ENCODE measurements at places on chromosomes 16 and 17. TPM values are rescaled to one million over a fixed set of nuclear protein-coding genes. Genes with fewer than 3 reads are reported as not detected.

DNA sequence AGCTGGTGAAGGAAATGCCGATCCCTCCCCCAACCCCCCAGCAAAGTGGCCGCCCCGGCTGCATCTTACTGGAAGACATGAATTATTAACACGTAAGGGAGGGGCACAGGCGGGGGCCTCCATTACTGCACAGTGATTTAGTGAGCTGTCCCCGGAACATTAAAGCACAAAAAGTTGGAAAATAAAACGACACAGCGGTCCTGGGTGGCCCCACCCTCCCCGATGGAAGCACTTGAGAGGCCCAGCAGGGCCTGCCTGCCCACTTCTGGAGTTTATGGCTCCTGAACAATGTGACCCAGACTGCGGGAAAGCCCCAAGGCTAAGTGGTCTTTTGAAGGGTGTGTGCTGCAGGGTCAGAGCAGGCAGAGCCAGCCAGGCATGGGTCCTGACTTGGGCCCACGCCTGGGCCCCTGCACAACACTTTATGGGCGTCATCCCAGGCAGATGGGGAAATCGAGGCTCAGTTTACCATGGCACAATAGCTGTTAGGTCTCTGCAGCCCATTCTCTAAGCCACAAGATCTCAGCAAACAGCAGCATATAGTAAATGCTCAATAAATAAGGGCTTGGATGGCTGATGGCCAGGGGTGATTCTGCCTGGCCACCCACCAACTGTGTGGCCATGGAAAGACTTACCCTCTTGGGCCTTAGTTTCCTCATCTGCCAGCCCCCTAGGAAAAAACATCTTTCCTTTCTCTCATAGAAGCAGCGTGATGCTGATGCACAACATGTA is 22.8 kb downstream of the CCDC102A start:
- no peak for DNase-seq

GRCh38 chr17:7720125-7720524 is 2.6 kb downstream of the DNAH2 start:
- no peak for DNase-seq

DNA sequence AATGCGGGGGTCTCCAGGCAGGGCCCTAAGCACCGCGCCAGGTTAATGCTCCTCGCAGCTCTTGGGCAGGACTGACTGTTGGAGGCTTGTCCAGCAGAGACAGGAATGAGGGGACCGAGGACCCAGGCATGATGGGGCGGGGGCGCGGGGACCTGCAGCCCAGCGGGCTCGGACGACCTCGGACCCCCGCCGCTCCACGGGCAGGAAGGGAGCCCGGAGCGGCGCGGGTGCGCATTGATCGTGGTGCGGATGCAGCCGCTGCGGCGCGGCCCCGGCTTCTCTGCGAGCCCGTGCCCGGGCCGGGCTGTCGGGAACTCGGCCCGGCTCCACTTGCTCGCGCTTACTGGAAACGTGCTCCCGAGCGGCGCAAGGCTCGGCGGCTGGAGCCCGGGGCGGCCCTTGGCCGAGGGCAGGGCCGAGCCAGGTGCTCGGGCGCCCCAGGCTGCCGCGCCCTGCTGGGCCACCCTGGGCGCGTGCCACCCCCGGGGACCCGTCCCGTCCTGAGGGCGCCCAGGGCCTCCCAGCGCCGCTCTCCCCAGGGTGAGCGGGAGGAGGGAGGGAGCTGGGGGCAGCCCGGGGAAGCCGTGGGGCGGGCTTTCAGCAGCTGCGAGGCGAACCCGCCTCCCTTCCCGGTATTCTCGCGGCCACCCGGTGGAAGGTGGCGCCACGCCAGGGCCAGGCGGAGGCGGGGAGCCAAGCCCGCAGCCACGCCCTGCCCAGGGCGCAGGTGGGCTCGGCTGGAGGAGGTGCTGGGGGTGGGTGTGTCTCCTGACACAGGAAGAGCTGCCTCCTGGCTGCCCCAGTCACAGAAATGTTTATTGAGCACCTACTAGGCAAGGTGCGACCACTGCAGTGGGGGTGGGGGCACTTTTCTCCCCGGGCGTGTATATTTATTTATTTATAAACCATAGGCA is 45.9 kb downstream of the SOCS3 start:
- DNase-seq: peak; percentile 74

DNA sequence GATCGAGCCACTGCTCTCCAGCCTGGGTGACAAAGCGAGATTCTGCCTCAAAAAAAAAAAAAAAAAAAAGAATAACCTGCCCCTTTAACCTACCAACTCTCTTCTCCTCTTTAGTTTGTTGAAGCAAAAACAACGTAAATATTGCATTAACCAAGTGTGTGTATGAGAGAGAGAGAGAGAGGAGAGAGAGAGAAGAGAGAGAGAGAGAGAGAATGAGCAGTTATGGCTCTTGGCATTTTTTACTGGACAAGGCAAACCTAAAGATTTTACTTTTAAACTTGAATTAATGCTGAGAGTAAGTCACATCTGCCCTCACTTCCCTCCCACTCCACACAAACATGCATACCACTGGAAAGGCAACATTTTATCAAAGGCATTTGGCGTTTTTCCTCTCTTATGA is 3.0 kb upstream of the SLFN5 start:
- no peak for DNase-seq

- no peak for DNase-seq
Observed at GRCh38 chr16:166375-167121, 770 bp downstream of the HBM start.

- no peak for DNase-seq
Observed at GRCh38 chr17:70865993-70866804, 696.9 kb downstream of the KCNJ2 start.

DNA sequence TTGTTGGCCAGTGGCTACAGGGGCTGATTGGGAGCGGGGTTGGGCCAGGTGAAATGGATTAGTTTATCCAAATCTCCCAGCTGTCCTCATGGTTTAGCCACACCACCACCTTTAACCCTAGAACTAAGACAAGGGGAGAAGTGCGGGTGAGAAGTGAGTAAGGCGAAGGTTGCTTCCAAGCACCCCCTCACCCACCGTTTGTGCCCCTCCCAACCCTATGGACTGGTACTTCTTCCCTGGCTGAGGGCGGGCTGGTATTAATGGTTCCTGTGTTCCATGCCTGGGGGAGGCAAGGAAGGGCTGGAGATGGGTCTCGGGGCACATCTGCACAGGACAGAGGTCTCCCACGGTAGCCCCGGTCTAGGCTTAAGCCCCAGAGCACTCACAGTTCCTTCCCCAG is 25.1 kb downstream of the NT5M start:
- no peak for DNase-seq

DNA sequence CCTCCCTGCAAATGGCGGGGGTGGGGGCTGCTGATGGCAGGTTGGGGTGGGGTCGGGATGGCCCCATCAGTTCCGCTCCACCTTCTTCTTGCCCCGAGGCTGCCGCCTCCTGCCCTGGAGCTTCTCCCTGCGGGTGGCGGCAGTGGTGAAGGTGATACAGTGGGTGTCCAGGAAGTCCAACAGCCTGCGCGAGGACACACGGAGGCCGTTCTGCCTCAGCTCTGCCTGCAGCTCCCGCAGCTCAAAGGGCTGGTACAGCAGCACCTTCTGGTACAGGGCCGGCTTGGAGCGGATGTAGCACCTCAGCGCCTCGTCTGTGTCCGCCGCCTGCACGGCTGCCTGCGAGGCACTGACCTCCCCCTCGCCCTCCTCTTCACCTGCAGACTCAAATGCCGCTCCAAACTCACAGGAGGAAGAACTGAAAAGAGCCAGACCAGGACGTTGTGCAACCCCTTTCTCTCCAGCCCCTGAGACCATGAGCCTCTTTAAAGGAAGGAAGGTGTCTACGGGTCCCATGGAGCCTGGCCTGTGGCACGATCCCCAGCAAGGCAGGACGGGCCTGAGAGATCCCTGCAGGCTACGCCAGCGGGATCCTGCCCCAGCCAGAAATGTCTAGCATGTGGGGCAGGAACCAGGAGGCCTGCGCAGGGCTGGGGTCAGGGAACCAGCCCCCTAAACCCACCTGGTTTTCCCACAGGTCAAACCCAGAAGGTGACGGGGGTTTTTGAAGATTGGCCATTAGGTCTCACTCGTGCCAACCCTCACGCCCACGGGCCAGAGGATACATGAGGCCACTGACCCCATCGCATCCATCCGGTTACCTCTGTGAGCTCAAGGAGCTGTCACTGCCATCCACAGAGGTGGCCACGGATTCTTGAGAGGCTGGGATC is 5.3 kb upstream of the NLRC3 start:
- no peak for DNase-seq

GRCh38 chr17:19286751-19287341 is 49.7 kb downstream of the EPN2 start:
- no peak for DNase-seq

DNA sequence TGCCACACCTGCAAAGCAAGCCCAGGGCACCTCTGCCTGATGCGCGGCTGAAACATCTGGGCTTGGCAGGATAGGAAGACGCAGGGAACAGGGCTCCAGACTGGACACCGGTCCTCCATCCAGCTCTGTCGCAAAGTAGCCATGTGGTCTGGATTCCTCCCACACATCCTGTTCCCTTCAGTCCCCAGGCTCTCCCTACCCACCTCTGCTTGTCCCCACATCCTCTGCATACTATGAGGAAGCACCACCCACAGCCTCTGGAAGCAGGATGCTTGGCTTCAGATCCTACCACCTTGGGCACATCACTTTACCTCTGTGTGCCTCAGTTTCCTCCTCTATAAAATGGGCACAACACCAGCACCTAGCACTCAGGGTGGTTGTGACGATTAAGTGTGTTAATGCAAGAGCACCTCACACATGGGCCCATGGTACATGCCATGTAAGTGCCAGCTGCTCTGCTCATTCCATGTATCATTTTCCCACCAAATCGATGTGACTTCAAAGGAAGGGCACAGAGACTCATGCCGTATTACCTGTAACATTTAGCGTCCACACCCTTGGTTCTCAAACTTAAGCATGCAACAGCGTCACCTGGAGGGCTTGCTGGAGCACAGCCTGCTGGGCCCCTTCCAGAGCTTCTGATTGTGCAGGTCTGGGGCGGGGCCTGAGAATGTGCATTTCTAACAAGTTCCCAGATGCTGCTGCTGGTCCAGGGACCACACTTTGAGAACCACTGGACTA is 138.6 kb upstream of the SDK2 start:
- DNase-seq: no peak

DNA sequence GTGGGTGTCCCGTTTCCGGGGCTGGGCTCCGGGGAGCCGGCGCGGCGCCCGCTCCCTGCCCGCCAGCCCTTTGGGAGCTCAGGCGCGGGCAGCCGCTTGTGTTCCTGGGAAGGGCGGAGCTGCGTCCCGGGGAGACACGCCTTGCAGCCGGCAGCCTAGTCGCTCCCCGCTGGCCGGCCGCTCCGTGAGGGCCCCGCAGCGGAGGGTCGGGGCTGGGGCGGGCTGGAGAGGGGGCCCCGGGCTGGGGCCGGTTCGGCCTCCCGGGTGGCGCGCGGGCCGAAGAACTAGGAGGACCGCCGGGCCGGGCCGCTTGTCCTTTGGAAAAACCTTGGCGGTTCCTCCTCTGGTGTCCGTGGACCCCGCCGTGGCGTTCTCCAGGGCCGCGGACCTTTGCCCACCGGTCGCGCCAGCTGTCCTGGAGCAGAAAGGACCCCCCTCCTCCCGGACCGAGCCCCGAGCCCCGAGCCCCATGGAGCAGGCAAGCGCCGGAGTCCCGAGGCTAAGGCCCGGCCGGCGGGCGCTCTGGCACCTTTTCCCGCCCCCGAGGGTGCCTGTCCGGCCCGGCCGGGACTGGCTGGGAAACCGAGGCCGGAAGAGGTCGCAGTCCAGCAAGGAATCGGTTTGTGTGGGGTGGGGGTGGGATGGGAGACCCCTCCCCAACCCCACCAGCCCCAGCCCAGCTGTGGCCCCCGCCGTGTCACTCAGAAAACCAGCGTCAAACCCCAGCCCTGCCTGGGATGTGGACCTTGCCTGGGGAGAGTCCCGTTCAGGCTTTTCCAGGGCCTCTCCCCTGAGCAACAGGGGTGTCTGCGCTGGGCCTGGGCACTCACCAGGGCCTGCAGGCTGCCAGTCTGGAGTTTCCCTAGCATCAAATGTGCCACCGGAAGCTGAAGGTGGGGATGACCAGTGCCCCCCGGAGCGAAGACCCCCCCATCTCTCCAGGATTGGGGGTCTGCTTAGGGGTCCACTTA is 6.8 kb upstream of the TBC1D3B start:
- no peak for DNase-seq

DNA sequence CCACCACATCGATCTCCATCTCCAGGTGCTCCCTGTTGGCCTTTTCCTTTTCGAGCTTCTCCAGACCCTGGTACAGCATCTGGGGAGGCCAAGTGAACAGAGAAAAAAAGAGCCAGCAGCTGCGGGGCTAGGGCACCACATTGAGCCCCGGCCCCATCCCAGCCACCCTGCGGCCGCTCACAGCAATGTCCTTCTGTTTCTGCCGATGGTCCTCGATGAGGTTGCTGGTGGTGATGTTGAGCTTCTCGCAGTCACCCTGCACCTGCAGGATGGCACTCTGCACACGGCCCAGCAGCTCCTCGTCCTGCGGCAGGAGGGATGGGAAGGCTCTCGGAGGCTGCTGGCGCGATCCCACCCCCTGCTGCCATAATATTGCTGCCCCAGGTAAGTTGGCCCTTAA is 15.5 kb downstream of the UBALD2 start:
- DNase-seq: no peak

Gene SULT1A2
- 0.13 TPM for total RNA-seq

Gene NT5M
- 8.4 TPM for total RNA-seq

Gene COL1A1
- 0.50 TPM for total RNA-seq

Gene PRR15L
- total RNA-seq: not detected

Gene NPIPA7
- total RNA-seq: 4.3 TPM

Gene HCRT
- total RNA-seq: not detected
